ENCODE measurements at places on chromosomes 3 and 15.

GRCh38 chr15:72706266-72706665 lies 20.3 kb downstream of the BBS4 start:
- no peak for DNase-seq

DNA sequence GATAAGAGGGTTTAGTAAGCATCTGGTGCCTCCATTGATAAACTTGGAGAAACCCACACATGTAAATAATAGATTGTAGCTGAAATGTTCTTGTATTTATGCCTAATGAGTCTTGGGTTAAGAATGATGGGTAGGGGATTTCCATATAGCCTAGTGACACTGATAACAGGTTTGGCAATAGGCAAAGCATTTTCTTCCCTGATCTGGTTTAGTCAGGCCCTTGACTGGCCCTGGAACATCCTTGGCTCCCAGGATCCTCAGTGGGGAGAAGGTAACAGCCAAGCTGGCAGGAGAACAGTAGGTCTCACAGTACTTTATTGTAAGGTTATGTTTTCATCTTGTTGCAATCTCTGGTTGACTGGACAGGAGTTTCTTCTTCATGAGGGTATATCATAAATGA lies 228.4 kb downstream of the DIPK2A start:
- no peak for DNase-seq

GRCh38 chr3:120033596-120033995 lies 60.7 kb downstream of the GSK3B start:
- no peak for DNase-seq

DNA sequence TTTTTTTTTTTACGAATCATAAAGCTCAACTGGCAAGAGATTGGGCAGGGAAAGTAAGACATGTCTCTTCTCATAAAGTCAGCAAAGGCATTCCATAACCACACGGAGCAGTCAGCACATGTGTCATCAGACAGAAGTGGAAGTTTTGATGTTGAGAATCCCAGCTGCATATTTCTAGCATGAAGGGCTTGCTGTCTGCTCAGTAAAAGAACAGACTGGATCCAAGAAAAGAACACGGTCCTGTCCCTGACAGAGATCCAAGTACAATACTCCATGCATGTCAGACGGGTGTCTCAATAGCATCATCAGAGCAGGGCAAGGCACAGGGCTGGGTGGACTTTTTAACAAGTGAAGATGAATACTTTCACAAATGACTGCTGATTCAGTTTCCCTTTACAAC lies 38.2 kb downstream of the ABI3BP start:
- DNase-seq = no peak

DNA sequence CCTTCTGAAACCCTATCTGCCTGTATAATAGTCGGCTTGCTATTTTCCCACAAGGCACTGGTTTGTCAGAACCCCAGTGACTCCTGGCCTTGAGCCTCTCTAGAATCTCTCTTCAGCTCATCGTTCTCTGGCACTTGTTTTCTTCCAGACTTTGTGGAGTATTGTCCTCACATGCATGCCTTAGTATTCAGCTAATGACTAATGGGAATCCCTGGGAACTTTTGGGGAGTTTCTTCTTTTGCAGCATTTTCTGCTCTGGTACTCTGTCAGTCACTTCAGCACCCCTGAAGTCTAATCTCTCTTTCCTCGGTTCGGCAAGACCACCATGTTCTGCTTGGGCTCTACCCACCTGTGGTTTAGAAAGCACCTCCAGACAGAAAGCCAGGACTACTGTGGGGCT lies 35.8 kb upstream of the THRB start:
- DNase-seq = no peak

DNA sequence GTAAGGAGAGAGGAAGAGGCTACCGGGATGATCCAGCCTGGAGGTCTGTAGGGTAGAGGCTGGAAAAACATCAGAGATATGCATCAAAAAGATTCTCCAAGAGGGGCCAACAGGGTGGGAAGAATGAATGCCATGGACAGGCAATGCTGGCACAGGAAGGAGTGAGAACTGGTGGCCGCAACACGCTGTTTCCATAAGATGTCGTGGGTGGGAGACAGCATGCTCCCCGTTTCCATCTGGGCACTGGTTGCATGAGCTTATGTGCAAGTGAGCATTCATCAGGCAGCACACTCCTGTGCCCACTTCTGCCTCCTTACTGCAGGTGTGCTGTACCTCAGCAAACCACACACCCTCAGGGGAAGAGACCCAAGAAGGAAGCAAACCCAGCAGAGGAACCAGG lies 59.4 kb downstream of the GABRB3 start:
- DNase-seq = no peak

DNA sequence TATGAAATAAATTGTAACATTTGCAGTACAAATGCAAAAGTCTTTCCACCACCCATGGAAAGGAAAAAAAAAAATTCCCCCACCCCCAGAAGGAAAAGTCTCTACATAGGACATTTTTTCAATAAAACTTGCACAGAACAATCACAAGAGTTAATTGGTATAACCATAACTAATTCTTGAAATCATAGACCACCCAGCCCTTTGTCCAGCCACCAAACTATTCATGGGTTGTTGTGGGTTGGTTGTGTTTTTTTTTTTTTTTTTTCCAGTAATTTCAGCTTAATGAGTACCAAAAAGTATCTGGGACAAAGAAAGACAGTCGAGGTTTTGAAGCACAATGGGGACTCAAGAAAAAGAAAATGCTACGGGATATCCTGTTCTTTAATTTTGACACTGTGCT lies 355.0 kb upstream of the ROBO2 start:
- DNase-seq = no peak

GRCh38 chr15:69957175-69957574 lies 140.5 kb downstream of the TLE3 start:
- no peak for DNase-seq

DNA sequence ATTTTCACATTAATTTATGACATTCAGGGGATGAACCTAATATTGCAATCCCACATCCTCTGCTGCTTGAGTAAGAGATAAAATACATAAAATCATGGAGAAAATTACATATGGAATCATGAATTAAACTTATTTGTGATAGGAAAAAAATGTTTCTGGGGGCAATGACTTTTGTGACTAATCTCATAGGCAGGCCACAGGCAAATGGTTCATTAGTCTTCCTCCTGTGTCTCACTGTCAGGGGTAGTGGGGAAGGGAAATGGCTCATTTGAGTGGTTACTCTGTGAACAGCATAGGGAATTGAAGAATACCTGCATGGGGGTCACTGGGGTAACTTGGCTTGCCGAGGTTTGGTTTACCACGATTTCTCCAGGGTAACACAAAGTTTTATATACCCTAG lies 72.0 kb downstream of the TFG start:
- DNase-seq = no peak

DNA sequence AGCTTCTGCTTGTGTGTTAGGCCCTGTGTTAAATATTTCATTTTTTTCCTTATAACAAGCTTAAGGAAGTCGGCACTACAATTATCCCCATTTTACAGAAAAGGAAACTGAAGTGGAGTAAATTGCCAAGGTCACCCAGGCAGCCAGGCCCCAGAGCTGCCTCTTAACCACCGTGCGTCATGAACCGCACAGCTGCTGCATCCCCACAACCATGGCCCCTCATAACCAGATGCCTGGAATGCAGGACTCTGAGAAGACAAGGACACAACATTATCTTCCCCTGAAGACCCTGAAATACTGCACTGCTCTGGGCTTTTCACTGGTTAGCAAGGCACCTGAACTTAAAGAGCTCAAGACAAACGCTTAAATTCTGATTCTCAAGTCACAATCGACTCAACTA lies 14.6 kb downstream of the LRIG1 start:
- DNase-seq = no peak

DNA sequence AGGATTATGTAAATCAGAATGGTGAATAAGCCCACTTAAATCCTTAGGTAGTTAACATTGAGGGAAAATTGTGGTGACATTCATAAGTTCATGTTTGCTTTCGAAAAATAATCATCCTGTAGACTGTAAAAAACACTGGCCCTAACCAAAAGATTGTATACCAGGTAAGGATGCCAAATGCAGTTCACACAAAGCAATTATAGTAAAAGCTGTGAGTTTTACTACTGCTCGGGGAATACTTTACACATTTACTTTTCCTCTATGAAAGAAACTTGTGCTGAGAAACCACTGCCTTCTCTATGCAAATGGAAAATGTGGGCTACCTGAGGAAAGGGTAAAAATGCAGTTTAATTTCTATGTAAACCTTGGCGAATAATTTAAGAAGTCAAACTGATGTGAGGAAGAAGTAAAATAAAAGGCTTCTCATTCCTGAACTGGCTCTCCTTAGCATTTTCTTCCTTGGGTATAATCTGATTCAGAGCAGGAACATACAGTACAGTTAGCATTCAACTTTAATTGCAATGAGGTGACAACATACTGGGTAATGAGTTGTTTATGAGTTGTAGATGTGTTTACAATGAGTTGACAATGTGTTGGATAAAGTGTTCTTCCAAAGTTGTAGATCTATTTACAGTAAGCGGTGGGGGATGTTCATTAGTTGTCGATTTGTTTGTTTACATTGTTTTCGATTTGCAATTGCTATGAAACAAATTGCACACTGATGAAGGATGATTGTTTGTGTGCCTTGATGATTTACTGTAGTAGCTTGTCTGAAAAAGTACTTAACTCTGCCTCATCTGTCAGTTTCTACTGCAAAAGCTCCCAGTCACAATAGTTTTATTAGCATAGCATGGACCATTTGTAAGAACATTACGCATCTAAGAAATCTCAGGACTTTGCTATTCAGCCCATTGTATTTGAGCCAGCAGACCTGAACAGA lies 453.0 kb upstream of the DPH6 start:
- DNase-seq = no peak

GRCh38 chr3:171309906-171310359 lies 150.3 kb downstream of the TNIK start:
- no peak for DNase-seq

DNA sequence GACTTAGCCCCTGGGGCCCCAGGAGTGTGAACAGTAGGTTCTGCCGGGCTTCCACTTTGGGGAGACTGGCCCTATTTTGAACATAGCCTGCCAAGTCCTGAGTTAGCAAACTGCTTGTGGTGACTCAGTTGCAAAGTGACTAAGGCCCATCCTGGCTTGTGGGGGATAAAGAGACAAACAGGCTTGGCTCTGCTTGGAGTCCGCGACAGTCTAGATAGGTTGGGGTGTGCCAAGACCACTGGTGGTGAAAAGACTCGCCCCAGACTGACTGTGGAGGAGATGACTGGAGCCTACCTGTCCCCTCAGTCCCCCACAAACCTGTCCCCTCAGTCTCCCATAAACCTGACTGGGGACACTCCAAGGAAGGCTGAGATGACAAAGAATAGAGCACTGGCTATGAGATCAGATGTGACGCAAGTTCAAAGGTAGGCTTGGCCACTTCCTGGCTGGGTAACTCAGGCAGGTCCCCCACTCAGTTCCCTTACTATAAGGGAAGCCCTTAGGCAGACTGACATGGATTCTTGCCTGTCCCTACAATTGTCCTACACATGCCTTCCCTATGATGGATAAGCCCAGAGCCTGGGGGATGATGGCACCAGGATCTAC lies 4.3 kb downstream of the DNASE1L3 start:
- no peak for DNase-seq

DNA sequence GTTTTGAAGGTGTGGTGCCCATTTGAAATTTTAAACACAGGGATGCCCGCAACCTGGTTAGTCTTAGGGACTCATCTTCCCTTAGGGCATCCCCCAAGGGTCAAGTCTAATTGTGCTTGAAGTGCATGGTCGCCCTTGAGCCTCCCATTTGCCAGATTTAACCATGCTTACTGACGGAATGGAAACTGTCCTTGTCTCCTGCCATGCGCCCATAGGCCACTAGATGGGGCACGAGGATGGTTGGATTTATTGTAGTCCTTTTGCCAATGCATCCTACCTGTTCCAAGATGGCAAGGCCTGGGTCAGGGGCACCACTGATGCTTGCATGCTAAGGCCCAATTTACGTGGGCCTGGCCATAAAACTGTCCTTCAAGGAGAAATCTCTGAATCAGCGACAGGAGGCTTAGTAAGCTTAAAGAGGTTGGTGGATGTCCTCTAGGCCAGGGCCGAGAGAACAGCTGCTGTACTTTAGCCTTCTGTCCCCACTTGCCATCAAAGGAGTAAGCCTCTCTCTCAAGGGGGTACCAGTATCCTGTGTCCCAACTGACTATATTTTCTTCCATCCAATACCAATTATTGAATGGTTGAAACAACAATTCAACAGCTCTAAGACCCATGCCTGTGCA lies 355.4 kb downstream of the OTOL1 start:
- DNase-seq = peak; percentile 52

GRCh38 chr3:99861216-99861615 lies 43.6 kb downstream of the CMSS1 start:
- DNase-seq = no peak

DNA sequence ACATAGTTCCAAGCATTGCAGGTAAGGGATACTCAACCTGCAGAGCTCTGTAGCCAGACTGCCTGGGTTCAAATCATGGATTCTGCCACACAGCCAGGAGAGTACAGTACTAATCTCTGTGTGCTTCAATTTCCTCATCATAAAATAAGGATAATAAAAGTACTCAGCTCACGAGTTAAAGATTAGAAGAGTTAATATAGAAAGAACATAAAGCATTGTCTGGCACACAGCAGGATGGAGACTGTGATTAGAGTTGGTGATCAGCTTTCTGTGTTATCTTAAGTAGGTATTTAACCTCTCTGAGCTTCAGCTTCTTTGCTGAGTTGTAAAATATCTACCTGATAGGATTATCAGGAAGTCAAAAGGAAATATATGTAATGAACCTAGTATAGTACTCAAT lies 2.7 kb downstream of the CEP70 start:
- DNase-seq = no peak

DNA sequence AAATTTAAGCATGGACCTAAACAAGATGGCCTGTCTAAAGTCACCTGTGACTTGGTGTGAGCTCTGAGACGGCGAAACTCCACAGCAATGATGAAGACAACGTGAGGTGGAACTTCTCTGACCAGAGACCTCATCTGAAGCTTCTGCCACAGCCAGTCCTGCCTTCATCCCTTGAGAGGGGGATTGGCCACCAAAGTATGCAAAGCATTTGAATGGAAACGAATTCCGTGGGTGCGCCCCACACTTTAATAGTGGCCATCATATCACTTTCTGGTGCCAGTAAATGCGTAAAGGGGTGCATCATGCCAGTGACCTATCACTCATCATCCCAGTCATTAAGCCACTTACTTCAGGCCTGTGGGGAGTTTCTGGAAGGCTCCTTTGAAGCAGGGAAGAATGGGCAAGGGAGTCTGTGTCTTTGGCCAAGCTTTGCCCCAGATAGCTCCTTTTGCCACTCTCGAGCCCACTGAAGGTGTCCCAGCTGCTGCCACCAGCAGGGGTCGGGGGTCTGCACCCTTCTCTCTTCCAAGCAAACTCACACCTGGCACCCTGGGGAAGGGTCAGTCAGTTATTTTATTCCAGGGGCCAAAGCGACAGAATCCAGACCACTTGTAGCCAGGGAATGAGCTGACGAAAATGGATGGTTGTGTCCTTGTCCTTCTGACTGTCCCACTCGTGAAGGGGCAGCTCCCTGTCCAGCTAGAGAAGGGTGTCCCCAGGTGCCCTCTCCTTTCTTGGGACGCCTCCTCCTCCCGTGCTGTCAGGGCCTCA lies 17.7 kb downstream of the MUC20 start:
- no peak for DNase-seq

GRCh38 chr3:149016669-149017541 lies 25.6 kb downstream of the GYG1 start:
- peak; percentile 13 for DNase-seq
